ENCODE measurements at places on chromosomes 1 and 21.

- DNase-seq = no peak
Measured at GRCh38 chr1:91757763-91758460, 128.0 kb downstream of the TGFBR3 start.

GRCh38 chr1:203551550-203551949 lies 57.6 kb downstream of the OPTC start:
- DNase-seq = no peak

- no peak for DNase-seq
Measured at GRCh38 chr1:163331116-163331515, 9.4 kb downstream of the NUF2 start.

- no peak for DNase-seq
Measured at GRCh38 chr1:170265234-170265633, 119.5 kb downstream of the NTMT2 start.

- DNase-seq = no peak
Measured at GRCh38 chr1:162903246-162903645, 42.3 kb upstream of the CCDC190 start.

DNA sequence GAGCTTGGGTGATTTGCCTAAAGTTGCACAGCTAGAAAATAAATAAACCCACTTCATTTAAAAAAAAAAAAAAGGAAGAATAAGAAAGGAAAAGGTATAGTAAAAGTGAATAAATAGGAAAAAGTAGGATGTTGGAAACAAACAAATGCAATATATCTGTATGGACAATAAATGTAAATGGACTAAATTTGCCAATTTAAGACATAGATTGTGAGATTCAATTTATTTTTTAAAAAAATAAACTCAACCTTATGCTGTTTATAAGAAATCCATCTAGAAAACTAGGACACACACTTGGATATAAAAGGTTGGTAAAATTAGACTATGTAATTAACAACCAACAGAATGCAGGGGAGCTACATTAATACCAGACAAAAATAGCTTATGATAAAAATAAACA lies 300.0 kb downstream of the AJAP1 start:
- no peak for DNase-seq

- no peak for DNase-seq
Measured at GRCh38 chr1:151509350-151510019, 1.7 kb upstream of the CGN start.

DNA sequence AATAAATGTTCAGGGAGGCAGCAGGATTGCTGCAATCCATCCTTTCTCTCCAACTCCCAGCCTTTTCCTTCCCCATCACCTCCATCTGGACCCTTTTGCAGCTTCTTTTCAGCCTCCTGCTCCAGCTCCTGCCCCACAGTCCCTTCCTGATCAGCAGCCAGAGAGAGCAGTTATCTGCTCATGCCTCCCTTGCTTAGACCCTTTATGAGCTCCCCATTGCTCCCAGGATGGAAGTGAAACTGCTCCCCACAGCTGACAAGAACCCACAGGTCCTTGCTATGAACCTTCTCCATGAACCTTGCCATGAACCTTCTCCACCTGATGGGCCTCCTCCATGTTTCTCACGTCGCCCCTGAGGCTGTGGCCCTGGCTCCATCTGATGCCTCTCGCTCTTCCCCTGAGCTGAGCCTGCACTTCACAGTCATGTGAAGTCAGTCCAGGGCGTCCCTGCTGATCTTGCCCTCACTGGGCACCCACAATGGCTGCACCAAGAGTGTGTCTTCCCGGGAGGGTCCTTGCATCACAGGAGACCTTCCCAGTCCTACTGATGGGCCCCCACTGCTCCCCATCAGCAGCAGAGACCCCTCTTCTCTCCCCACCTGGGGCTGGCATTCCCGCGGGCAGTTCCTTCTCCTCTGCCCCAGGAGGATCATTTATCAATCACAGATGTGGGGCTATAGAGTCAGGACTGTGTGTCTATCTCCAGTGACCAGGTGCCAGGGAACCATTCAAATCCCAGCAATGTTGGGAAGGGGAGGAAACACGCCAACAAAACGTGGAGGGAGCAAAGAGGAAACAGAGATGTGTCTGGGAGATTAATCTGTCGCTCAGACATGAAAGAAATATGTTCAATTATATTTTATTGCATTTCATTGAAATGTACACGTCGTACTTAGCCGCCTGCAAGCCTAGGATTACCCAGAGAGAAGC lies 73.1 kb downstream of the MATN1 start:
- no peak for DNase-seq

GRCh38 chr1:1539310-1540089 lies 924 bp downstream of the TMEM240 start:
- no peak for DNase-seq

- DNase-seq = no peak
Measured at GRCh38 chr1:58398714-58399113, 147.8 kb downstream of the OMA1 start.

- DNase-seq = no peak
Measured at GRCh38 chr1:107363154-107363553, 222.3 kb downstream of the NTNG1 start.

DNA sequence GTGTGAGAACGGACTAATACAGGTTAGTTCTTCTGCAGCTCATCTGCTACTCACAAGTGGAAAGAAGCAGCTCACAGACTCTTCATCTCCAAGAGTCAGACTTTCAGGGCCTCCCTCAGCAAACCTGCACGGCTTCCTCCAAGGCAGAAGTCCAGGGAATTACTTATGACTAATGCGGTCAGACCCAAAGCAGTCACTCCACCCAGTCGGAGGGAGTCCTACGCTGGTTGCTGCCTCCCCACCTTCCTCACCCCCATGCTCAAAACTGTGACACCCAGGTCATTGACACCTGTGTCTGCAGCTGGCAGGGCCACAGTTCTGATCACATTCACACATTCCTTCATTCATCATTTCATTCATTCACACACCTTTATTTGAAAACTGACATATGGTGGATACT lies 38.4 kb upstream of the PRDM2 start:
- no peak for DNase-seq

- no peak for DNase-seq
Measured at GRCh38 chr1:223861904-223862303, 16.2 kb upstream of the TP53BP2 start.

DNA sequence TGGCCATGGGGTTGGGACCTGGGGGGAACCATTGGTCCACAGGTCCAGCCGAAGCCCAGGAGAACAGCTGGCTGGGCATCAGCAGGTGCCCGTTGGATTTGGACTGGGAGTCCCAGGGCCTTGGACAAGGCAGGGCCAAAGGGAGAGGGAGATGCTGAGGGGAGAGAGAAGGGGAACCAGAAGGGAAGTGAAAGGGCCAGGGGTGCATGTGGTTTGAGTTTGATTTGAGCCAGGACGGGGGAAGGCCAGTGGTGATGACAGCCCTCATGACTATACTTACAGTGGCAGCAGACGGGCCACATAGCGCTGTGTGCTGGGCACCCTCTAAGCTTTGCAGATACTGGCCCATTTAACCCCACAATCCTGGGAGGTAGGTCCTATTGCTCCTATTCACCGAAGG lies 18.8 kb downstream of the AGRN start:
- no peak for DNase-seq

GRCh38 chr1:206738370-206739366 lies 31.9 kb upstream of the IL19 start:
- DNase-seq = no peak

DNA sequence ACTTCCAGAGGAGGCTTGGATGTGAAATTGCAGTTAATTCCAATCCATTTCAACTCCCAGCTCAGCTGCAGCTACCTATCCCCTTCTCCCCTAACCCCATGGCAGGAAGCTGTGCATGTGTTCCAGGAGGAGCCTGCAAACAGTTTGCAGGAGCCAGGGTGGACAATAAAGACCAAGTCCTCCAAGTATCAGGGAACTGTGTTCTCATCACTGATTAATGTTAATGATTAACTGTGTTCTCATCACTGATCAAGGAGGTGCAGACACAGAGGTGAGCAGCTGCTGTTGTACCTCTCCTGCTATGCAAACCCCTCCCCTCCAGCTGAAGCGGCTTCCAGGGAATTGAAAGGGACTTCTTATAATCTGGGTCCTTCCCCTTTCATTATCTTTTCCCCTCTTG lies 19.2 kb downstream of the CLDN19 start:
- no peak for DNase-seq

DNA sequence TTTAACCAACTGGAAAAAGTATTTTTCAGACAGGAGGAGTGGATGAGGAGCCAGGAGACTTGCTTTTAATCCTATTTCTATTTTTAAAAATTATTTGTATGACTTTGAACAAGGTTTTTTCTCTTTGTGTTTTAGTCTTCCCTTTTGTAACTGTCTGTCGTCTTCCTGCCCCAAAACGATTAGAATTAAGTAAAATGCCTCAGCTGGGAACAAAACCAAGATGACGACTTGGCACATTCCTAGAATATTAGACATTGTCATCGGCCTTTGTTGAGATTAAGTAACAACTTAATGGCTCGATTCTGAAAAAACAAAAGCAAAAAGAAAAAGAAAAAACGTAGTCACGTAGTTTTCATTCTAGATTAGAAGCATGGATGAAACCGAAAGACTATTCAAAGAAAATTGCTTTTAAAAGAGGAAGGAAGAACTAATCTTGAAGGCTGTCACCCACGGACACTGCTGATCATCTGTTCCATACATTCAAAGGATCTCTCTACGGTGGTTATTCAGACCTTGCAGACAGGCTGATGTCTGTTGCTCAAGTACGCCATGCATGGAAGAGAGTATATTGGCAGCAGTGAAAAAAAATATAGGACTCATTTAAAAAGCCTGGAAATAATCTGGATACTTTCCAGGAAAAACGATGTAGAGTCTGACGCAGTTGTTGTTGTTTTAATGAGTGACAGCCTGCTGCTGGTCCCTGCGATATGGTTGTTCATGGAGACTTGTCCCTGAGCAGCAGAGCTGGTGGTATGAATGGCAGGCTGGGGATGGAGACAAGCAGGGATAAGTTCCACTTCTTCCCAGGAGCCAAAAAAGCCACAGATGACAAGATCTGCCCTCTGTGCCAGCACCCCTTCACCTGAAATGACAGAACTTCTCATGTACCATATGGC lies 16.8 kb downstream of the GNG4 start:
- DNase-seq = no peak

GRCh38 chr1:940107-941014 lies 16.6 kb downstream of the SAMD11 start:
- peak; percentile 73 for DNase-seq

- DNase-seq = no peak
Measured at GRCh38 chr1:208851366-208851765, 607.2 kb upstream of the PLXNA2 start.

- DNase-seq = no peak
Measured at GRCh38 chr1:119396982-119397381, 18.0 kb upstream of the HSD3B2 start.

GRCh38 chr1:28855046-28855445 lies 43.1 kb downstream of the OPRD1 start:
- no peak for DNase-seq

DNA sequence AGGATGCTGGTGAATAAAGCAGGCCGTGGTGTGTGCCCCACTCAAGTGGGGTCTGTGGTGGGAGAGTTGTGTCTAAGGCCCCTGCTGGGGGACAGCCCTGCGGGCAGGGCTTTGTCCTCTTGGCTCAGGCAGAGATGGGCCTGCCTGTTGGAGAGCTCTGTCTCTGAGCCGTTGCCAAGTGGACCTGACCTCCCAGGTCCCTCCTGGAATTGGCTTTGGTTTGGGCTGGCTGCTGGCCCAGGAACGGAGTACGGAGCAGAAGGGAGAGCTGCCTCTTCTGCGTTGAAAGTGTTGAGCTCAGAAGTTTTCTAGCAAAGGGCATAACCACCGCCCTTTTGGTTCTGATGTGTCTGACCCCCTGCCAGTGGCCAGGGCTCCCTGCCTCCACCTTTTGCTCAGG lies 153.9 kb downstream of the PEX14 start:
- no peak for DNase-seq

DNA sequence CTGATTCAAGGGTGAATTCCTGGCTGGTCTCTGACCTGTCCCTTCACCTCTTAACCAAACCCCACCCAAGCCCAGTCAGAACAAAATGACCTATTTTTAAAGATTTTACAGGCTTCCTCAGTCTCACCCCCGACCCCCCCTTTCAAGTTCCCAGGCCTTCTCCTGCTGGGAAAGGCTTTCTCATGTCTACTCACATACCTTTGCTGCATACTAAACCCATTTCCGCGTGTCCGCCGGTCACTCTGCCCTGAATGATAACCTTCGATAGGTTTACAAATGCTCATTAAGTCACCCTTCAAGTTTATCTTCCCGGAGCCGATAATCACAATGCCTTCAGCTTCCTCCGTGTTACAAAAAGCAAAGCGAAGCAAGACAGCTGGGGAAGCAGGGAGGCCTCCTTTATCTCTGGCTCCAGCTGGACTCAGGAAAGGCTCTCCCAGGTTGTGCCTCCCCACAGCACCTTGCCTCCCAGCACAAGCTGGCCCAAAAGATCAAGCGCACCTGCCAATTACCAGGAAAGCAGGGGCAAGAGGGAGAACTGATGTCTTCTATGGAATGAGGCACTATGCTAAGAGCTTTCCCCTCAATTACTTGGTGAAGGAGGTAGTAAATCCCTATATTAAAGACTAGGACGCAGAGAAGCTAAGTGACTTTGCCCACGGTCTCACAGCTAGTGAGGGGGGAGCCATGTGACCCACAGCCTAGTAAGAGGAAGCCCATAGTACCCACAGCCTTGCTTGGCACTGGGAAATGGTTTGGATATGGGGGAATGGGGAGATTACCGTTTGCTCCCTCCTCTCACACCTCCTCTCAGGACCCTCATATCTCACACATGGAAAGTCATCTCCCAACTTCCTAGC lies 15.9 kb downstream of the SMIM12 start:
- DNase-seq = no peak

- DNase-seq = no peak
Measured at GRCh38 chr1:8938232-8938999, 7.3 kb upstream of the CA6 start.

DNA sequence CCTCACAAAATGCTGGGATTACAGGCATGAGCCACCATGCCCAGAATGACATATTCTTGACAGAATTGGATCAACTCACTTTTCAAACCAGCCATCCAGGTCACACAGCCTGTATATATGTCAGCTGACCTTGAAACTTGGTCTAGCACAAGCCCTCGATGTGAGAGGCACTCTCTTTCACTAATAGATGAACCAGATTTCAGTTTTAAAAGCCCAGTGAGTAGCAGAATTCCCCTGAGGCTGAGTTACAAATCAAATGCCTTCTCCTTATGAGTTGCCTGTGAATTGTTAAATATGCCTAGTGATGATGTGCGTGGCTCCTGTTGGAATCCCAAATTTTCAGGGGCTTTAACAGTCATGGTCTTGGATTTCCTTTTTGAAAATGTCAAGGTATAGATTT lies 88.7 kb downstream of the CD247 start:
- DNase-seq = no peak
